ENCODE measurements at places on chromosomes 13 and 19.

DNA sequence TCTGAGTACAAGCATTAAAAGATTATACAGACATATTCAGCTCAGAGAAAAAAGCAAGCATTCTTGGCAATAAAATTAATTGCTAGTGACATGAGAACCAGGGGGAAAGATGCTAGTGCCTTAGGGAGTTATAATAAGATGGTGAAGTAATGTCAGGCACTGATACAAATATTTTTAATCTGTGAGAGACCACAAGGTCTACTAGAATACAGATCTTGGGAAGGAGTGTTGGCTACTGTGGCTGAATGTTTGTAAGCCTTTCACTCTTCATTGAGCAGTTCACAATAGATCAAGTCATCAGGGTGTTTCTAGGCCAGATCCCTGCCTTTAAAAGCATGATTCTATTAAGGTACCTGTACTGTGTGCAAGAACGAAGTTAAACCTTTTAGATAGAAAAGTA, 16.4 kb downstream of the FREM2 start:
- no peak for DNase-seq

- no peak for DNase-seq
These were observed 4.7 kb downstream of the TINCR start for GRCh38 chr19:5563008-5563431.

GRCh38 chr13:79740991-79741390, 260.0 kb downstream of the NDFIP2 start:
- no peak for DNase-seq

DNA sequence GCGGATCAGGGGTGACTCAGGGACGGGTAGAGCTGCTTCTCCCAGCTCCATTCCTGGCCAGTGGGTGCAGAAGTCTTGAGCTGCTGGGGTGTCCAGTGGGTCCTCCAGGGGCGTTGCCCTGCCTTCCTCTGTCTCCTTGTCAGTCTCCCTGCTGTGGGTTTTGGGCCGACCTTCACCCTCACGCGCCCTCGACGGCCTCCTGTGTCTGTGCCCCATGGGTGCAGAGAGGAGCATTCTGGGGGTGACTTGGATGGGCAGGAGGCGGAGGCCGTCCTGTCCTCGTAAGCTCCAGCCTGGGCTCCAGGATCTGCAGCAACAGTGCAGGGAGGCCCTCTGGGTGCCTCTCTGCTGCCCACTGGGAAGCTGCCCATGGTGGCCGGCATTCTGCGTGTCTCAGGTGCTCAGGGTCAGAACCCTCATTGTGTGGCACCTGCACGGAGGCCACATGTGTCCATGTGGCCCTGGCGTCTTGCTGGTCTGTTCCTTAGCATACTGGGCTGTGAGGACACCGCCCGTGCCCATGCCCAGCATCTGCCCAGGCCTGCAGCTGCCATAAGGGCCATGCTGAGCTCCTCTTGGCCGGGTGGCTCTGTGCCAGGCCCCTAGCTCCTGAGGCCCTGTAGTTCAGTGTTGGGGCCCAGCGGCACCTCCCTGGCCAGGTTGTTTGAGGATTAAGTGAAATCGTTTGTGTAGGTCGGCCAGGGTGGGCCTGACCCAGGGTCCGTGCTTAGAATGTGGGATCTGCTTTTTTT, 17.3 kb downstream of the DOT1L start:
- no peak for DNase-seq

DNA sequence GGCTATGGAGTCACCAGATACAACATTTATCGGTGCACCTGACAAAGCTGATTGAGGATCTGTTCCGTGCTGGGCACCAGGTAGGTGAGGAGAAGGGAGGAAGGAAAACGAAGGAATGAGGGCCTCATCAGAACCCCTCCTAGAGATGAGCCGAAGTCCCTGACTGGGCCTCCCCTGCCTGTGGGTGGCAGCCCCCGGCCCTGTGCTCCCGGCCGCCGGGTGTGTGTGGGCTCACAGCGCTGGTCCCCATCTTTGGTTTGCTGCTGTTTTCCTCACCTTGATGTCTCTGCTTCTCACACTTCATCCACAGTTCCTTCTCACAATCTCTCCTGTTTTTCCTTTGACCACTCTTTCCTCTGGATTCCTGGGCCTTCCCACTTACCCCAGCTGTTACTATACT, 32.8 kb downstream of the TMED1 start:
- DNase-seq = no peak

GRCh38 chr13:95603887-95604555, 40.5 kb downstream of the DZIP1 start:
- DNase-seq = no peak

- DNase-seq = no peak
These were observed 671 bp downstream of the MCOLN1 start for GRCh38 chr19:7522923-7523667.

DNA sequence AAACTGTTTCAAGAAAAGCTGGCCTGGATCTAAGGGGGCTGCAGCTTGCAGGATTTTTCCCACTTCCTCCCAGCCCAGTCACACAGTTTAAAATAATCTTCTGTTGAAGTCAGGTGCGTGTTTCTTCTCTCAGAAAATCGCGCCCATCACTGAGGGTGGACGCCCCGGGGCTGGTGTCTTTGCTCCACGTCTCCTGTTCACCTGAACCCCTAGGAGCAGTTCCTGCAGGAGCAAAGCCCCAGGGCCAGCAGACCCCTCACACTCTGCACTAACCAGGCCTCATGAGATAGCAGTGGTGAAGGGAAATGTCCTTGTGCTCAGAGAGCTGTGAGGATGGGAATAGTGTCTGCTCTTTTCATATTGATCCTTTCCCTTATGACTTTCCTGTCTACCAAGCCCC, 920 bp upstream of the SIGLEC7 start:
- no peak for DNase-seq

- no peak for DNase-seq
These were observed 14.7 kb downstream of the CILP2 start for GRCh38 chr19:19552798-19553197.

- DNase-seq = peak; percentile 33
These were observed at the start of gene MAST3 for GRCh38 chr19:18097217-18097992. TSS of gene MAST3 (plus strand) at chr19:18097778. CDS start at chr19:18097793, 15 bp downstream.

DNA sequence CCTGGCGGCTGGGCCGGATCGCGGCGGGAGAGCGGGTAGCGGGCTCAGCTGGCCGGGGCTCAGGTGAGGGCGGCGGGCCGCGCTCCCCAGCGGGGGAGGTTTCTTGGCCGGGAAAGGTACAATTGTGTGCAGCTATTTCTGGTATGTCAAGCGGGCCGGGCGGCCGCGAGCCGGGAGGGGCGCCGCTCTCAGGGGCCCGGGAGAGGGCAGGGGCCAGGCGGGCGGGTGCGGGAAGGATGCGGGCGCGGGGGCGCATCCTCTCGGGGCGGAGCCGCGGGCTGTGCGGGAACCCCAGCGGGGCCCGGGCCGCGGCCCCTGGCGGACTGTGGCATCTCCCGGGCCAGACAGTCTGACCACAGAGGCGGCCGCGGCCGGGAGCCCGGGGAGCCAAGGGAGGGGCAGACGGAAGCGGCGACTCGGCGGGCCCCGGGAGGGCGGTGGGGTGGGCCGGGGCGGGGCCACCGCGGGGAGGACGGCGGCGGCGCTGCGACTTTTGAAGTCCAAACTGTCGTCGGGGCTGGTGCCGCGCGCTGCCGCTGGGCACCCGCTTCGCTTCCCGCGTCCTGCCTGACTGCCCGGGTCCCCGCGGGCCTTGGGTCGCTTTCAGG, at the start of gene LMO7:
TSS of gene LMO7 (plus strand) at position 503 of the 608 bp plus-strand sequence. CDS start 328 bp downstream, outside the sequence.
- DNase-seq = no peak

GRCh38 chr13:107209824-107210722, 642.1 kb upstream of the ARGLU1 start:
- DNase-seq = no peak

GRCh38 chr19:1512671-1513498, at the start of gene ADAMTSL5:
TSS of gene ADAMTSL5 (minus strand) at chr19:1513019. CDS start at chr19:1510943, 2,076 bp downstream.
- no peak for DNase-seq

DNA sequence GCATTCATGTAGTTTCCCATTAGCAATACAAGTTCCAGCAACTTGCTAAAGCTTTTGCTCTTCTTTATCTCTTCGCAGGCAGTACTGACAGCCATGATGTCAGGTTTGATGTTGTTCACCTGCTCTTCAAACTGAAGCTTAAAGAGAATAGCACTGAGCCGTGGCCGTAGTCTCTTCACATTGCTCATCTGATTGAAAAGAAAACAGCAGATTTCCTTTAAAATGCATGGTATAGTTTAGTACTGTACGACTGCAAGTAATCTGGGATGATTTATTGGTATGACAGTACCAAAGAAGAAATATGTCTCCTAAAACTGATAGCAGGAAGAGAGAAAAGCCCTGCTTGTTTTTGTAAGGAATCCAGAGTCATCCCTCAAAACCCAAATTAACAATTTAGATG, 284.4 kb downstream of the DIAPH3 start:
- DNase-seq = no peak

GRCh38 chr13:38814331-38814730, 127.5 kb downstream of the FREM2 start:
- no peak for DNase-seq

GRCh38 chr13:48838193-48838973, 137.3 kb upstream of the FNDC3A start:
- DNase-seq = no peak

DNA sequence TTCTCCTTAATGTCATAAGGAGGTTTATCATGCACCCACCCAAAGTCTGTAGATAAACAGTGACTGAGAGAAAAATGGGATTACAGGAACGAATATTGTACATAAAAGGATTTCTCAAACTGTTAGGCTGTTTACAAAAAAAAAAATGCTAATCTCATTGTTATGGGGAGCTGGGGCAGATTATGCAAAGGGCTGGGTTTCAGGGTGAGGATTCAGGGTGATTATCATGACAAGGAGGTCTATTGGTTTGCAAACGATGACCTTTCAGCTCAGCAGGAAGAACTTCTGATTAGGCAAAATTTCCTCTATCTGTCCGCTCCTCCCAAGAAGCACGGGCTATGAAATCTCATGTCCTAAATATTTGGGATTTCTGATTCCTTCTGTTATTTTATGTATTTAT, 41.4 kb downstream of the NLRP12 start:
- no peak for DNase-seq

DNA sequence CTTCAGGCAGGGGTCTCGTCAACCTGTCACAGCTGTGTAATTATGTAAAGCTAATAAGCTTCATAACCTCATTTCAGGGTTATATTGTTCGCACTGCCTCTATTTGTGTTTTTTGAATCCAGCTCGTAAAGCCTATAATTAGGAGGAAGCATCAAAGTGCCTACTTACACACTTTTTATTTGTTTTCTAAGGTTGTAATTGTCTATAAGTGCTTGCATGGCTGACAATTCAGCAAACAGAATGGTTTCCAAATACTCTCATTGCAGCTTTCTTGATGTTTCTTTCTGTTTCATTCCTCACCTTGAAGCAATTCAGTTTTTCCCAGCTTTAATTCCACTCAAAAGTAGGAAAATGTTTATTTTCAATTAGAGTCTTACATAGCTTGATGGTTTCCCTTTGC, 336.3 kb downstream of the HS6ST3 start:
- DNase-seq = no peak

- no peak for DNase-seq
These were observed 15.1 kb downstream of the MYBPC2 start for GRCh38 chr19:50447750-50448149.

DNA sequence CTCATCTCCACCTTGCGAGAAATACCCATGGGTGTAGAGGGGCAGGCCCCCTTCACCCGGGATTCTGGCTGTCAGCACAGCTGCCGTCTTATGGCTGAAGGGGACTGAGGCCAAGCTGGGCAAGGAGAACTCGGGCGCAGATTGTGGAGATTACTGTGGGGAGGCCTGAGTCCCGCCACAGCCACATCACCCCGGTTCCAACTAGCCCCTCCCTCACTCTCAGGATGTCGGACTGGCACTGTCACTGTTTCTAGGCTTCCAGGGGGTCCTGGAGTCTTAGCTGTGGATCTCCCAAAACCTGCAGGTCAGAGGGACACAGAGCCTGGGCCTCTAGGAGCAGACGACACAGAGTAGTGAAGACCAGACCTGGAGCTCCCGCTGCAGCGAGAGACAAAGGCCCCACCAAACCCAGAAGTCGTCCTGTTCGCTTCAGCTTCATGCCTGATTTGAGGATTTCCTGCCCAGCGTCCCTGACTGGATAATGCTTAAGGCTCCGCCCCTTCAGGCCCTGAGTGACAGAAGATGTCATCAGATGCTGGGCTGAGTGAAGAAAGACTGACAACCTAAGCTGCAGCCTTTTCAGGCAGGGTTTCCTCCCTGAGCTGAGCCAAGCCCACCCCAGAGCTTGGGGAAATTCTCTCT, 55.8 kb downstream of the ZNF93 start:
- DNase-seq = no peak

DNA sequence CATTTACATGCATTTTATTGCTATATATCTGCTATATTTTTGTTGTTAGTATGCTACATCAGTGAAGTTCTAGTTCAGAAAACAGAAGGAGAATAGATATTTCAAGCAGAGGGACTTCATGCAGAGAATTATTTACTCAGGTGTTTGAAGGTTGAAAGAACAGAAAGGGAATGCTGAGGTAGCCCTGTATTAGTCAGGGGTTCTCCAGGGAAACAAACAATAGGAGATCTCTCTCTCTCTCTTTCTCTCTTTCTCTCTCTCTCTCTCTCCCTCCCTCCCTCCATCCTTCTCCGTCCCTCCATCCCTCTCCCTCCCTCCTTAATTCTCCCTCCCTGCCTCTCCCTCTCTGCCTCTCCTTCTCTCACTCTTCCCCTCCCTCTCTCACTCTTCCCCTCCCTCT, 114.3 kb upstream of the TDRD3 start:
- no peak for DNase-seq

DNA sequence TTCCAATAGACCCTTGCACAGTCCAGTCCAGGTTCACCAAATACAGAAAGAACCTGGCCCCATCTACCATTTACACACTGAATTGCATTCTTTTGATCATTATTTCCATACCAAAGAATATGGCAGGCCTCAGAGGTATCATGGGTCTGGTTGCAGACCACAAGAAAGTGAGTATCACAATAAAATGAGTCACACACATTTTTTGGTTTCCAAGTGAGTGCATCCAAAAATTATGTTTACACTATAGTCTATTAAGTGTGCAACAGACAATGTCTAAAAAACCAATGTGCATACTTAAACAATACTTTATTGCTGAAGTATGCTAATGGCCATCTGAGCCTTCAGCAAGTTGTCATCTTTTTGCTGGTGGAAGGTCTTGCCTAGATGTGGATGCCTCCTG, 105.3 kb downstream of the SPACA7 start:
- peak; percentile 2 for DNase-seq

DNA sequence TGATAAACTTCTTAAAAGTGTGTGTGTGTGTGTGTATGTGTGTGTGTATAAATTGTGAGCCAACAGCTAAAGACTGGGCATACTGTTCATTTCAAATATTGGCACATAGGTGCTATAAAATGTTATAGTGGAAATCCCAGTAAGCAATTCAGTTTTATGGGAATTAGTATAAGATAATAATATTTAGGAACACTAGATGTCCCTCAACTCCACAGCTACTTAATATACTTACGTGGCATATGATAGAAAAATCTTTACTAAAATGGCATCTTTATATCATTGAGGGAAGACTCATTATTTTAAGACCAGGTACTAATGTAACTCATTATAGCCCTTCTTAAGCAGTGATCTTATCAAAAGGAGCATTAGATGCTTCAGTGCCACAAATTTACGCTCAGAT, 266.2 kb downstream of the MAB21L1 start:
- DNase-seq = no peak

- no peak for DNase-seq
These were observed 19.7 kb downstream of the VWA8 start for GRCh38 chr13:41941174-41941573.
